ENCODE measurements at places on chromosomes 11 and 22.
A peak's percentile ranks its signal among the peaks of the same experiment; 100 is the strongest.

DNA sequence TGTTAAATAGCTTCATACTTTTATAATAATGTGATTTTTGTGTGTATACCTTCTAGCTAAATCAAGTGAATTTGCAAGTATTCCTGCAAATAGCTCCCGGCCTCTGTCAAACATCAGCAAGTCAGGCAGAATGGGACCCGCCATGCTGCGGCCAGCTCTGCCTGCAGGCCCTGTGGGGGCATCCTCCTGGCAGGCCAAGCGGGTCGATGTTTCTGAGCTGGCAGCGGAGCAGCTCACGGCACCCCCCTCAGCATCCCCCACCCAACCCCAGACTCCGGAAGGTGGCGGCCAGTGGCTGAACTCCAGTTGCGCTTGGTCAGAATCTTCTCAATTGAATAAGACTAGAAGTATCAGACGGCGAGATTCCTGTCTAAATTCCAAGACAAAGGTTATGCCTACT lies 19.3 kb downstream of the GTSE1 start:
- no peak for DNase-seq

GRCh38 chr11:88173956-88174355 lies 1.3 kb downstream of the RAB38 start:
- no peak for DNase-seq

DNA sequence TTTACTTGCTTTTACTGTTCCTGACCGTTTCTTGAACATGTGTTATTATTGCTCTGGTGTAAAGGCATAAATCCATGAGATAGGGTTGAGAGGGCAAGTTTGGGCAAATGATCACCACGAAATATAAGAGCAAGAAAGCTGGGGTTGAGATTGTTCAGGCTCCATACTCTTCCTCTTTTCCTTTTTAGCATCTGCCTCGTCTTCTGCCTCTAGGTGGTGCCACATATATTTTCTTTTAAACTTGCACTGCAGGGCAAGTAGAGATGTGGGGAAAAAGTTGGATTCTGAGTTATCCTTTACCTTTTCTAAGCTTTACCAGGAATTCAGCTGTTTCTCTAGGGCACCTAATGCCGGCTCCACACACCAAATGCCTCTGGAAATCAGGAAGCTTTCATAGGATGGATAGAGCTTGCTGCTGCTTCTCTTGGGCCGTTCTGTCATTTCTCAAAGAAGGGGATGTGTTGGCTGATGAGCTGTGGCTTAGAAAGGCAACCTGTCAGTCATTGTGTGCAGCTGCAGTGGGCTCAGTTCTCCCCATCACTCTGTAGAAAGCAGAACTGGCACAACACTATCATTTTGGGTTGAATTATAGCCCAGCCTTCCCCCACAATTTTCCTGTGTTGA lies 98.2 kb downstream of the LDLRAD3 start:
- DNase-seq, result no peak

DNA sequence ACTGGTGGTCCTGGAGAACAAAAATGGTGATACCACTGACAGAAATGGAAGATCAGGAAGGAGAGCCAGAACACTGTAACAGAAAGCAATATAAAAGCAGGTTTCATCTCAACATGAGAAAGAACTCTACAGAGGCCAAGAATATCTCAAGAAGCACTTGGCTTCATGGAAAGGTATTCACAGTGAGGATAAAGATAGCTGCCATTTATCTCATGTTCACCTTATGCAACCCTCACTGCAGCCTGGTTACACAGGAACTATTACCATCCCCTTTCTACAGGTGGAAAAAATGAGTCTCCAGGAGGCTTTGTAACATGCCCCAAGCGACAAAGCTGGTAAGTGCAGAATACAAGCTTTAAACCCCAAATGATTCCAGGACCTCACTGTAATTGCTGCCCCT lies 606.1 kb upstream of the CADM1 start:
- no peak for DNase-seq

GRCh38 chr11:112173152-112173551 lies 2.2 kb upstream of the BCO2 start:
- DNase-seq, result no peak

DNA sequence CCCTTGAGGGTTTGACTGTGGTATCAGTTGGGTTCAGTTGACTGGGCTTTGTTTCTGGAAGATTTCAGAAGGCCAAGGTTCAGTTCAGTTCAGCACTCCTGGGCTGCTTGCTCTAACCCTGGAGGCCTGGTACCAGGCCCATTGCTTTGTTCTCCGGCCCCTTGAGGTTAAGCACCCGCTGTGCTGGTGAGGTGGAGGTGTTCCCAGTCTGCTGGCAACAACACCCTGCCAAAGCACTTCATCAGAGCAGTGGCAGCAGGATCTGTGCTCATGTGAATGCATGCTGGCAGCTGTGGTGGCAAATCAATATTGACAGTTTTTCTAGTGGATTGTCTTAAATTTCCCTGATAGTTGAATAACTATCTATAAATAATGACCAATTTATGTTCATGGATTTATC lies 3.8 kb upstream of the SCGB1D1 start:
- DNase-seq, result no peak

DNA sequence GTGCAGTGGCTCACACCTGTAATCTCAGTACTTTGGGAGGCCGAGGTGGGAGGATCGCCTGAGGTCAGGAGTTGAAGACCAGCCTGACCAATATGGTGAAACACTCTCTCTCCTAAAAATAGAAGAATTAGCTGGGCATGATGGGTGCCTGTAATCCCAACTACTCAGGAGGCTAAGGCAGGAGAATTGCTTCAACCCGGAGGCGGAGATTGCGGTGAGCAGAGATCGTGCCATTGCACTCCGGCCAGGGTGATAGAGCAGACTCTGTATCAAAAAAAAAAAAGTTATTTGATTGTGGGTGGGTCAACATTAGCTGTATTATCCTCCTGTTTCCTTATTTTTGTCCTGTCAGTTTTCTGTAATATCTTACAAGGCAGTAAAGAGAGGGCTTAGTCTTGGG lies 11.9 kb upstream of the RFPL1 start:
- no peak for DNase-seq

GRCh38 chr22:49753276-49753890 lies 74.3 kb downstream of the BRD1 start:
- DNase-seq, result no peak

GRCh38 chr11:66340596-66341501 lies 4.1 kb downstream of the BRMS1 start:
- DNase-seq, result no peak

GRCh38 chr11:93481696-93482095 lies 61.5 kb downstream of the SMCO4 start:
- DNase-seq, result no peak

DNA sequence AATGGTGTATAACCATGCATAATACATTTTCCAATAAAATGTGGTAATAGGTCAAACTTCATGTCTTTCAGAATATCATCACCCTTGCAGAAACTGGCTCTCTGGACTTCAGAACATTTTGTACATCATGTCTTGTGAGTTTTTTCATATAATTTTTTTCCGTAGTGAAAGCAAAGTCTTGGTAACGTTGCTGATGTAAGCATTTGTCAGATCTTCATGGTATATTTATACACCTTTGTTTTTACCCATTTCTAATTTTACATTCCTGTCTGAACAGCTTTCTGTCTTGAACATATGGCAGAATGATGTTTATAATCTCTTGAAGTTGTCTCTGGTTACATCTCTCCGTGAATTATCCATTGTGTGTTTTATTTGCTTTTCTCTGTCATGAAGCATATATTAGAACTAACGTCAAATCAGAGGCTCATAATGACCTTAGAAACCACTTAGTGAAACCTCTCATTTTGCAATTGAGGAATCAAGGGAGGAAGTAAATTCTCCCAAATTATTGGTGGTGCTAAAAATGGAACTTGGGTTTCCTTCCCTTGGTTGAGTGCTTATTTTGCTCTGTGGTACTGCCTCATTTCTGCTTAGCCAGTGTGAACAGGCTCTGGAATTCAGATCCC lies 37.4 kb downstream of the CSRP3 start:
- DNase-seq, result no peak

- no peak for DNase-seq
Observed at GRCh38 chr11:101817581-101817980, 97.2 kb upstream of the CEP126 start.

DNA sequence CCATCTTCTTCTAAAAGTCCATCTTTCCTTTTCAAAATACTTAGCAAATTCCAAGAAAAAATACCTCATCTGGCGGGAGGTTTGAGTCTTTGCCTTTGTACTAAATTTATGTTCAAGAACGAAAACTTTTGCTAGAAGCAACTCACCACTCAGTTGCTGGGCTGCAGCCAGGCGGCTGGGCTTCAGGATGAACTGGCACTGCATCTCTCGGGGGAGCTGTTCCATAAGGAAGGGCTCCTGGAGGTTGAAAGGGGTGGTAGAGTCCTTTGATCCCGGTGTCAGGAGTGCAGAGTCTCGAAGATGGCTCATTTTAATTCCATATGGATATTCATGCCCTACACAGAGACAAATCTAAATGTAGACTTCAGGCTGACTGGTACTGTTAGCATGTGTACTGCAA lies 105.8 kb downstream of the ARHGAP20 start:
- no peak for DNase-seq

GRCh38 chr11:28144808-28145207 lies 36.6 kb downstream of the METTL15 start:
- no peak for DNase-seq

GRCh38 chr22:45227645-45228400 lies 12.9 kb downstream of the KIAA0930 start:
- DNase-seq, result peak; percentile 51

DNA sequence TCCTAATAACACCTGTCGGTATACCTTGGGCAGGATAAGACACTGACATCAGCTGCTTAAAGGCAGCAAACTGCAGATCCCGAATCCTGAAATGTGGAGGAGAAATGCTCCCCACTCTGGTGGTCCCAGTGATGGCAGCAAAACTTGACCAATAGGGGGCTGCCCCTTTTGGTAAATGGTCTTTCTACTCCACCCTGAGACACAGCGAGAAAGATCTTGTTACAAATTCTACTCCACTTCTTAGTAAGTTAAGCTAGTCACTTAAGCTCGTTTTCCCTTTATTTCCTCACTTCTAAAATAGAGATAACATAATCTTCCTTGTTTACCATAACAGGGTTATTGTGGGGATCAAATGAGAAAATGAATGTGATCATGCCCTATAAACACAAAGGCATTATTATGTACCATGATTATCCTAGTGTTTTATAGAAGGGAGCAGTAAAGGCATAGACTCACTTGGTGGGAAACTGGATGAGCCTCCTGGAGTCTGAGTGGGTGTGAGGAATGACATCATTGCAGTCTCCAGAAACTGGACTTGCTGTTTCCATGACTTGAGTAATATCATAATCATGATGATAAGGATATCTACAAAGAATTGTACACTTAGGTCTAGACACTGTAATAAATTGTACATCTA lies 50.9 kb downstream of the ENDOD1 start:
- no peak for DNase-seq

DNA sequence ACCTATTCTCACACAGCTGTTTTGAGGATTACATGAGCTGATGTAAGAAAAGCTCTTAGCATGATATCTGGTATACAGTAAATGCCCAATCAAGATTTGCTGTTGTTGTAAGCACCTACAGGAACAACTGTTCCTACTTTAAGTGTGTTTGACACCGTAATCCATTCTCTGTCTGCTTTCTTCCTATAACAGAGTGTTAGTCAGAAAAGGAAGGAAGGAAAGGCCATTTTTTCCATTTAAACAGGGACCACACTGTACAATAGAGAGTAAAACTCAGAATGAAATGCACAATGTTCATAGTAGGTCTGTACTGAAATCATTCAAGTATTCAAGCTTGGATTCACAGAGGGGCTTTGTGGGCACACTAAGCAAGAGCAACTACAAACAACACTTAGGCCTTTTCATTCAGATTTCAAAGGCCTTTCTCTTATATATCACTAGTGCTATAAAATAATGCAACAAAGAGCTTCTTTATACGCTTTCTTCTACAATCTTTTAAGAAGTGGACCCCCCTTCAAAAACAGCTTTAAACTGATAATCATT lies 21.5 kb downstream of the MTCH2 start:
- no peak for DNase-seq

- DNase-seq, result no peak
Observed at GRCh38 chr11:86535773-86536172, 136.6 kb downstream of the ME3 start.

- peak; percentile 14 for DNase-seq
Observed at GRCh38 chr11:116702772-116703385, 69.9 kb downstream of the BUD13 start.

- DNase-seq, result no peak
Observed at GRCh38 chr11:86346513-86346912, 28.2 kb upstream of the CCDC81 start.

DNA sequence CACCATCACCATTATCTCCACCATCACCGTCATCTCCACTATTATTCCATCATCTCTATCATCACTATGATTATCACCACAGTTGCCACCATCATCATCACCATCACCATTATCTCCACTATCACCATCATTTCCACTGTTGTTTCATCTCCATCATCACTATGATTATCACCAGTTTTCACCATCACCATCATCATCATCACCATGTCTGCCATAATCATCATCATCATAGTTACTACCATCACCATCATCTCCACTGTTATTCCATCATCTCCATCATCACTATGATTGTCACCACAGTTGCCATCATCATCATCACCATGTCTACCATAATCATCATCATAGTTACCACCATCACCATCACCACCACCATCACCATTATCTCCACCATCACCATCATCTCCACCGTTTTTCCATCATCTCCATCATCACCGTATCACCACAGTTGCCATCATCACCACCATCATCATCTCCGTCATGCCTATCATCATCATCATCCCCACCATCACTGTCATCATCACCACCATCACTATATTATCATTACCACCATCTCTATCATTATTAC lies 264.9 kb downstream of the BRD1 start:
- no peak for DNase-seq

- no peak for DNase-seq
Observed at GRCh38 chr11:8016440-8016839, 29.3 kb downstream of the EIF3F start.

- no peak for DNase-seq
Observed at GRCh38 chr11:3637201-3637600, 4.6 kb downstream of the ART5 start.

GRCh38 chr22:39448205-39449054 lies 8.4 kb upstream of the MGAT3 start:
- no peak for DNase-seq

DNA sequence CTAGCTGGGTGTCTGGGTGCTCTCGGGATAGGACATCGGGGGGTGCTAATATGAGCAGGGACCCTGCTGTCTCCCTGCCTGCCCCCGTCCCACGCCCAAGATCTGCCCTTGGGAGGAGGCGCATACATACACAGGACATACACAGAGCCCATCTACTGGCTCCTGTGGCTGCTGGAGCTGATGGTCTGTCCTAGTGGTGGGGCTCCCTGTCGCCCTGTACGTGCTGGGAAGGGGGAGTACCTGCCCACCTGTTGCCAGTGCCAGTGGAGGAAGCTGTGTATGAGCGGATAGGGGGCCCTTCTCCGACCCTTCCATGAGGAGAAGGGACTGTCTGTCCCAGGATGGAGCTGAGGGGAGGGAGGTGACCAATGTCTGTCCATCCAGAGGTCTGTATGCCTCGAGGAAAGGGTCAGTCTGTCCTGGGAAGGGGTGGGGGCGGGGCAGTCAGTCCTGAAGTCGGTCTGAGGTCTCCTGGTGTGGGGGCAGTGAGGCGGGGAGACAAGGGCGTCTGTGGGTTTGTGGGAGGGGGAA lies 952 bp downstream of the TBC1D10A start:
- no peak for DNase-seq

- no peak for DNase-seq
Observed at GRCh38 chr11:71341173-71341572, 88.8 kb upstream of the SHANK2 start.

GRCh38 chr22:29799217-29799680 lies 32.1 kb downstream of the UQCR10 start:
- DNase-seq, result peak; percentile 18

Measured in caudate nucleus (tissue), 63 donors.